ENCODE measurements at places on chromosomes 13 and 19.

DNA sequence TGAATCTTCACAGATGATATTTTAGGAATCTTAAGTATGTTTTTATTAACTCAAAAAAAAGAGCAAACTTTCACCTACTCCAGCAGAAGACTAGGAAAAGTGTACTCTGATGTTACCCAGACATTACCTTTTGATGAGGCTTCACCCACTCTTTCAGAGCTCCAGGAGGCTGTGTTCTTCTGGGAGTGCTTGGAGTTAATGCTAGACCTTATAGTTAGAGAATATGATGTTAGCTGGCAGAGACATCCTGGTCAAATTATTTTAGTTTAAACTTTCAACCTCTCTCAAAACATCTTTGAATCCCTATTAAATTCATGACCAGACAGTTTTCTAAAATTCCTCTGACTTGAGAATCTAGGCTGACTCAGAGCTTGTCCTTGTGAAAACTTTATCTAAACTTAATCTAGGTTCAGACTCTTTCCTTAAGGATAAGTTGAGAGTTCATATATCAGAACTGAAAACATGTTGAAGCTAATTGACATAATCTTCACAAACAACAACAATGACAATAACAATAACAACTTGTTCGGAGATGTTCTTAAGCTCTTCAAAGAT lies 82.8 kb downstream of the ITGBL1 start:
- DNase-seq = no peak

DNA sequence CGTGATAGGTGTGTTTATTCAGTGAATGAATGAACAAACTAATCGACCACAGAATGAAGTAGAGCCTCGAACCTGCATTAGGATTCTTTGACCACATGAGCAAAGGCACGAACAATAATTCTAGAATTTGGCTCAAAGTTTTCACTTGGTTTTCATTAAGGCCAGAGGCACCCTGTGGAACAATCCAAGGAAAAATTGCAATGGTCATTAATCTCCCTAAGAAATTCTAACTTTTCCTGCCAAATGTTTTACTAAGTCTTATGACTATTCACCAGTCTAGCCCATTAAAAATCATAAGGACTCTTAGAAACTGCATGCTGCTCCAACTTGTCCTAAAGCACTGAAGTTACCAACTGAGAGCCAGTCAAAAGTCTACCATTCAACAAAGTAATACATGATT lies 271.7 kb downstream of the EFNB2 start:
- DNase-seq = no peak

- DNase-seq = no peak
These were observed 41.9 kb downstream of the RASA3 start for GRCh38 chr13:114090476-114090875.

DNA sequence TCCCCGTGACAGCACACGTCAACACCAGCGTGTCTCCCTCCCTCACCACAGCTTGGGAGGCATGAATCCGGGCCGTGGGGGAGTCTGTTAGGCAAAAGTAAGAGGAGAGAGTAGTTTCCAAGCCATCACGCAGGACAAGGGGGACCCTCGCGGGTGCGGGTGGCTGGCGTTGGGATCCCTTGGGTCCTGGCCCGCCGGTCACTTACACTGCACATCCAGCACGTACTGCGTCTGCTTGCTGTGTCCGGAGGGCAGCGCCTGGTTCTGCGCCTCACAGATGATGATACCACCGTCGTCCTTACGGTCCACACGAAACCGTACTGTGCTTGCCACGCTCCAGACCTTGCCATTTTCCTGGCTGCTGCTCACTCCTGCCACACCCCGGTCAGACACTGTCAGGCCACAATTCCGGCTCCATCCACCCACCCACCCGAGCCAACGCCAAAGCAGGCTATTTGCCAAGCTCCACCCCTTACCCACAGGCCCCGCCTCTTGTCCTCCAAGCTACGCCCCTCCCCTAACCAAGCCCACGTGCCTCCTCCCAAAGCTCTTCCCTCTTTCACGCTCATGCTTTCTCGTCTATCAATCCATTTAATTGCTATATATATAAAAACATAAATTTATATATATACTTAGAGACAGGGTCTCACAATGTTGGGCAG lies 6.6 kb upstream of the ZNF428 start:
- DNase-seq = no peak

DNA sequence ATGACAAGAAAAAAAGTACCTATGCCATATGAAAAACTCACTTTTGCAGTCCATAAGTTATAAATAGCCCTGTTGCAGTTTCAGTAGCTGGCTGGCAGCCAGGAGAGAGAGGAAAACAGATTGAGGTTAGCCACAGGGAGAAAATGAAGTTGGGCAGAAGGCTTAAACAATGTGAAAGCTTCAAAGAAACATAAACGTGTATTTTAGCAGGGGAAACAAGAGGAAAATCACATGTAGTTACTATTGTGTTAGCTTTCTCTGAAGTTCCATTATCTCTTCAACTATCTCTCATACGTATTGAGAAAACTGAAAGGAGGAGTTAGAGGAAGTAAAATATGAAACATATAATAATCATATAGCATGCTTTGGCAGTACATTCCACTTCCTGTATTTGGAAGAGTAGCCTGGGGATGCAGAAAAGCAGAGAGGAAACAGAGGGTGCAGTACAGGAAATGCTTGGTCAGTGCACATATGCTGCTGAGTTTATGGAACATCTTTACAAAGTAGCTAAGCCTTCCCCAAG lies 1551.1 kb downstream of the EFNB2 start:
- DNase-seq = no peak

DNA sequence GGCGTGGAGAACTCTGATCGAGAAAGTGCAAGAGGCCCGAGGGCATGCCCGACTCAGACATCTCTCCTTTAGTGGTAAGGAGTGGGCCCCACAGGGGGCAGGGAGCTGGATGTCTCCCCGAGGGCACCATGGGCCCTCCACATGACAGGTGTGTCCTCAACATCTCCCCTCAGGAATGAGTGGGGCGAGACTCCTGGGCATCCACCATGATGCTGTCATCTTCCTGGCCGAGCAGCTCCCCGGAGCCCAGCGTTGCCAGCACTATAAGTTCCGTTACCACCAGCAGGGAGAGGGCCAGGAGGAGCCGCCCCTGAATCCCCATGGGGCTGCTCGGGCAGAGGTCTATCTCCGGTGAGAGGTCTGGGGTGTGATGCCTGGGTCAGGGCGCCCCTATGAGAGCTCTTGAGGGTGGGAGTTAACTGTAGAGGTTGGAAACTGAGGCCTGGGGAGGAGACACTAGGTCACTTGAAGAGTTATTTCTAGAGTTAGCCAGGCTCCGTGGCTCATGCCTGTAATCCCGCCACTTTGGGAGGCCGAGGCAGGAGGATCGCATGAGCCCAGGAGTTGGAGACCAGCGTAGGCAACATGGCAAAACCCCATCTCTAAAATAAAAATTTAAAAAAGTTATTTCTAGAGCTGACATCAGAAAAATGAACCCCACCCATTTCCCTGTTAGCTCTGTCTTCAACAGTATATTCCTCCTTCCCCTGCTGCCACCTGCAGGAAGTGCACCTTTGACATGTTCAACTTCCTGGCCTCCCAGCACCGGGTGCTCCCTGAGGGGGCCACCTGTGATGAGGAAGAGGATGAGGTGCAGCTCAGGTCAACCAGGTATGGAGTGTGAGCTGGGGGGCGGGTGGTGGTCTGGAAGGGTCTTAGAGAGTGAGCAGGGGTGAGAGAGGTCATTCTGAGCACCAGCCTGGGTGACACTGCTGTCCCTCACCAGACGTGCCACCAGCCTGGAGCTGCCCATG lies 5.1 kb downstream of the IGFLR1 start:
- no peak for DNase-seq

DNA sequence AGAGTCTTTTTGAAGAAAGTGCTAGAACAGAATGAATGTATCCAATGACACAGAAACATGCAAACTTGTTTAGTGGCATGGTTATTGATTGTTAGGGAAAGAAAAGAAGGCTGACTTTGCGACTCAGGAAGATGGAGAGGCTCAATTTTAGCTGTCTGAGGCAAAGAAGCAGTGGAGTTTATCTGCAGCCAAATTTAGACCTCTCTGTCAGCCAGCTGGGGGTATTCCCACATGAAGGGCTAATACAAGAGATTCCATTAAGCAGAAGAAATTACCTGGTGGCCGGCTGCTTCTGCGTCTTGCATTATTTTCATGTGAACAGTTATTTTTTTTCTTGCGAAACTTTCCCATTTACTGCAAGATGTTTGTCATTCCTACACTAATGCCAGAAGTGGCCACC lies 240.2 kb upstream of the NBEA start:
- DNase-seq = no peak

GRCh38 chr13:80151016-80151415 lies 189.9 kb downstream of the SPRY2 start:
- DNase-seq = no peak

DNA sequence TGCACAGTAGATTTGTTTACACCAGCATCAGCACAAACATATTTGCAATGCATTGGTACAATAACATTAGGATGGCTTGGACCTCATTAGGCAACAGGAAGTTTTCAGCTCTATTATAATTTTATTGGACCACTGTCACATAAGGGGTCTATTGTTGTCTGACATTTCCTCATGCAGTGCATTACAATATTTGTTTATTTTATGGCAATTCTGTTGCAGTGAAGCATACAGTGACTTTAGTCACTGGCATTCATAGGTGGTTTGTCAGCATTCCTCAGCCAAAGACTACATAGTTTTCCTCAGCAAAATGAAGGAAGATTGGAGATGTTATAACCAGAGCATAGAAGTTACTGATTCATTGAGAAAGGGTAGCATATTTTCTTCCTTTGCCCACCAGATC lies 1732.9 kb downstream of the PCDH9 start:
- no peak for DNase-seq

GRCh38 chr19:5420953-5421352 lies 34.3 kb upstream of the ZNRF4 start:
- DNase-seq = no peak

DNA sequence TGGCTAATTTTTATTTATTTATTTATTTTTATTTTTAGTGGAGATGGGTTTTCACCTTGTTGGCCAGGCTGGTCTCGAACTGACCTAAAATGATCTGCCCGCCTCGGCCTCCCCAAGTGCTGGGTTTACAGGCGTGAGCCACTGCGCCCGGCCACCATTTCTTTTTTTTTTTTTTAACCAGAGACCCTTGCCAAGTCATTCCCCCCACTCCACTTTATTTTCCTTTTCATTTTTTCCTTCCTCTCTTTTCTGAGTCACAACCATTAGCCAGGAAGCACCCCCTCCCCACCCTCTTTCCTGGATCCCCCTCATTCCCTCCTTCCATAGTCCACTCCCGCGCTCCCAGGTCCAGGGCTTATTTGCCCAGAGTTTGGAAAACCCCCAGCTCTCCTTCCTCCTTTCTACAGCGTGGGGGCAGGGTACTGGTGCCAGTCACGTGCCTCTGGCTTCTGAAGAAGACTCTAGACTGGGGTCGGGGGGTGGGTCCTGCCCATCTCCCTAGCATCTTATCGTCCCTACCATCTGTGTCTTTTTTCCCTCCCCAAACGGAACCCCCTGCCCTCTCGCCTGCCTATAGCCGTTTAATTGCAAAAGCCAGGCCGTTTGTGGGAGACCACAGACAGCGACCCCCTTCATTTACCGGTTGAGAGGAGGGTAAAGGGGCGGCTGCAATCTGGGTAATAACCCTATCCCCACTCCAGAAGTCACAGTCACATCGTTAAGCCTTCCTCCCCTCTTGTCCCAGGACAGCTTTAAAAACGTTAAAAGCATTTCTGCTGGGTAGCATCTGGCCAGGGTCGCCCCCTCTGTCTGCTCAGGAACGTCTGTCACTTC lies 1.1 kb upstream of the CALR start:
- peak; percentile 49 for DNase-seq

DNA sequence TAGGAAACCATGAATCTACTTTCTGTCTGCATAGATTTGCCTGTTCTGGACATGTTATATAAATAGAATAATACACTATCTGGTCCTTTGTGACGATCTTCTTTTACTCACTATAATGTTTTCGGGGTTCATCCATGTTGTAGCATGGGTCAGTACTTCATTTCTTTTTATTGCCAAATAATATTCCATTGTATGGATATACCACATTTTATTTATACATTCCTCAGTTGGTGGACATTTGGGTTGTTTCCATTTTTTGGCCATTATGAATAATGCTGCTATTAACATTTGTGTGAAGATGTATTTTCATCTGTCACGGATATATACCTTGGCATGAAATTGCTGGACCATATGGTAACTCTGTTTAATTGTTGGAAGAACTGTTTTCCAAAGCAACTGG lies 6.8 kb downstream of the BIVM start:
- DNase-seq = no peak

DNA sequence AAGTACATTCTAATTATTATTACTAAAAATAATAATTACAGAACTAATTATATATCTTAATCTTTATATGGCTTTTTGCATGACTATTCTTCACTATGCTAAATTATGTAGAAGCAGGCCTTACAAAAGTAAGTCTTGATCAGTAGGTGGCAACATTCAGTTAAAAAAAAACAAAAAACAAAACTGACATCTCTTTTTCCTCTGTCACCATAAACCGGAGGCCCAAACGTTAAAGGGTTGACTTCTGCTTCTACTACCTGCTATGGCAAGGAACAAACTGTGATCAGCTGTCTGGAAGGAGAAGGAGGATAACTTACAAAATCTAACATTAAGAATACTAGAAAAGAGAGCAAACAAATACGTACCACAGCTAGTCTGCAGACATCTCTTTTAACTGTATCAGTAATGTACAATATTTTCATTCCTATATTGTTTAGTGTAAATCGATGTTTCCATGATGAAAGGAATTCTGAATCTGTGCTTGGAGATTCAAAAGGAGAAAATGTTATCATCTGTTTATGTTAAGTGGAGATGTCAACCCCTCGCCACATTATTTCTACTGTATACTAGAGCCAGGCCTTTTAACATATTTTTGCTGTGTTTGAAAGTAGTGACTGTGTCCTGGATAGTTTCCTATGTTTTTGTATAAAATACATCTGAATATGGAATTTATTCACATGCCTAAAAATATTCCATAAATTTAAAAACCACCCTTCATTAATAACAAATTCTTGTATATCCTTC lies 1525.4 kb downstream of the SLITRK1 start:
- no peak for DNase-seq

DNA sequence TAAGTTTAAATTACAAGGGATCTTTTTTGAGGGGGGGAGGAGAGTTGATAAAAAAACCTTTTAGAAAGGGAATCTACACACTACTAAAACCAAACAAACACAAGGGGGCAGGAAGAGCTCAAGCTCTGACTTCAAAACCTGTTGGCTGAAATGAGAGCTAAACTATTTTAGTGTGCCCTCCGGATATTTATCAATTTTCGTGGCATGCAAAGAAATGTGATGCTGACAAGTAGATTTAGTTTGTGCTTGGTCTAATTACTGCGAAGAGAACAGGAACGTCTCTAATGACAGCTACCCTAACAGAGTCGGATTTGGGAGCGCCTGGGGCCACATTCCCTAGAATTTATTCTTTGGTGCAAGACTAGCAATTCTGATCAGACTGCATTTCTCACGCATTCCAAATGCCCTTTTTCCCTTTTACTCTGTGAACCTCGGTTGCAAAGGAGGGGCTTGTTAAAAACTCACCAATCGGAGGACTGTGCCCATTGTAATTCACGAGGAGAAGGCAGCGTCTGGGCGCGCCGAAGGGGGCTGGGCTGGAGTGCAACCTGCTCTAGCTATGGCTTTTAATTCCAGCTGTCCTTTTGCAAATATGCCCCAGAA lies 802 bp upstream of the FREM2 start:
- no peak for DNase-seq

- no peak for DNase-seq
These were observed 64.8 kb upstream of the KCTD15 start for GRCh38 chr19:33731881-33732280.

- DNase-seq = no peak
These were observed 135.5 kb downstream of the KLF5 start for GRCh38 chr13:73194310-73194709.
